ENCODE measurements at places on chromosomes 3 and 15. TPM values are rescaled to one million over a fixed set of nuclear protein-coding genes. Genes with fewer than 3 reads are reported as not detected.

The STX19 gene
- 0.31 TPM for total RNA-seq

The BDH1 gene
- total RNA-seq: 14.1 TPM

The TRH gene
- total RNA-seq: 0.19 TPM

The CEMIP gene
- total RNA-seq: not detected

The PPP2R3A gene
- 24.1 TPM for total RNA-seq

The ARPP21 gene
- not detected for total RNA-seq

The RPL22L1 gene
- total RNA-seq: 107 TPM

The ACOX2 gene
- 4.3 TPM for total RNA-seq

GRCh38 chr3:150302246-150302645 is 105.9 kb upstream of the TSC22D2 start:
- DNase-seq: no peak

GRCh38 chr15:88131937-88132336 is 124.6 kb downstream of the NTRK3 start:
- no peak for DNase-seq

GRCh38 chr15:51074926-51075325 is 19.8 kb downstream of the TNFAIP8L3 start:
- DNase-seq: no peak

DNA sequence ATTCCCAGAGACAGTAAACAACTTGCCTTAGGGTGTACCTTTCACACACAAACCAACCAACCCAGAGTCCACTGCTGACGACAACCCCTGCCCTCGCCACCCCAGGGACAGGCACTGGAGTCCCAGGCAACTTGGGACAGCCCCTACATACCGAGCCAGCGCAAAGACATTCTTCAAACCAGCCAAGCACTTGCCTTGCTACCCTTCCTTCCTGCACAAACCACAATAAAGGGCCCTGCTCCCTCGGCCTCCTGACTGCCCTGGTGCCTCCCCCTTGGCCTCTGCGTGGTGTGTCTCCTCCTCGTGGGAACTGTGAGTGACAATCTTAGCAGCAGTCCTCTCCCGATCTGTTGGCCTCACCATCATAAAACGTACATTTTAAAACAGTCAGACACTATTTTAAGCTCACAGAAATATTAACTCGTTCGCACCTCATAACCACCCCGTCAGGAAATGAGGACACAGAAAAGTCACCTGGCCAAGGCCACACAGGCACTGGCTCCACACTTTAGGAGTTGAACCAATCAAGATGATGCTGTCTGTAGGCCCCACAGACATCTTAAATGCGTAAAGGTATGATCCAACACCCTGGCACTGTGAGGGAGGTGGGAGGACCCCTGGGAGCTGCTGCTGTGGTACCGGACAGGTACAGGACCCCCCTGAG is 113.8 kb downstream of the ADCY5 start:
- DNase-seq: no peak

DNA sequence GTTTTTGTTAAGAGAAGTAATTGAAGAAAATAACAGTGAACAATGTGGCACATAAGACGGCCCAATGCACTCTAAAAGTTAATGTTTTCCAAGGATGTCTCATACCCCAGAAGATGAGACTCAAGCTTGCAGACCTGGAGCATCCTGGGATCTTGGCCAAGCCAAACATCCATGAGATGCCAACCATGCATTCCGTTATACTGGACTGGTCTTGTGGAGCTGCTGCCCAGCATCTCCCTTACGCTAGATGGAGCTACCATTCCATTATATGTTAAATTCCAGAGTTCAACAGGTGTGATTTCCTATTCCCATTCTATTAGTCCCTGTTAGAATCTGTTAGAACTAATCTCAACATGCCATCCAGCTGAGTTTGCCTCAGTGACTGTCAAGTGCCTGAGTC is 181.8 kb downstream of the PDCD6IP start:
- peak; percentile 51 for DNase-seq

- DNase-seq: no peak
These were observed 147.8 kb upstream of the MCTP2 start for GRCh38 chr15:94083467-94084052.

- no peak for DNase-seq
These were observed 582.0 kb upstream of the SEMA6D start for GRCh38 chr15:47135267-47135666.

DNA sequence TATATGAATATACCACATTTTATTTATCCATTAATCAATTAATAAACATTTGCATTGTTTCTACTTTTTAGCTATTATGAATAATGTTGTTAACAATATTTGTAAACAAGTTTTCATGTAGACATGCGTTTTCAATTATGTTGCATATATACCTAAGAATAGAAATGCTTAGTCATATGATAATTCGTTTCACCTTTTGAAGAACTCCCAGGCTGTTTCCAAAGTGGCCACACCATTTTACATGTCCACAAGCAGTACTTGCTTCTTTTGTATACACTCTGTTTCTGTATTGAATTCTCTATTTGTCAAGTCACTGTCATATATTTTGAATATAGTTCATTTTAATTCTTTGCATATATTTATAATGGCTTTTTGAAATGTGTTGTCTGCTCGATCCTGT is 206.9 kb upstream of the ZBTB20 start:
- no peak for DNase-seq

DNA sequence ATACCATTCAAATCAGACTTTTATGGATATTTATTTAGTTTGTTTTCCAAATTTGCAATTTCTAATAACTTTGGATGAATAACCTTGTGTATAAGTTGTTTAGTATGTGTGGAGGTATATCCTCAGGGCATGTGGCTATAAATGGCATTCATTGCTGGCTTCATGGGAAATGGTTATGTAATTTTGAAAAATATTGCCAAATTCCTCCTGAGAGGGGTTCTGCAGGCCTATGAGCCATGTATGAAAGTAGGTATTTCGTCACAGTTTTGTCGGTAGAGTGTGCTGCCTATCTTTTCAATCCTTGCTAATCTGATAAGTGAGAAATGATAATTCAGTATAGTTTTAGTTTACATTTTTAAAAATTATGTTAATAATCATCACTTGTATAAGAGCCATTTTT is 256.4 kb upstream of the ZNF385D start:
- DNase-seq: no peak

DNA sequence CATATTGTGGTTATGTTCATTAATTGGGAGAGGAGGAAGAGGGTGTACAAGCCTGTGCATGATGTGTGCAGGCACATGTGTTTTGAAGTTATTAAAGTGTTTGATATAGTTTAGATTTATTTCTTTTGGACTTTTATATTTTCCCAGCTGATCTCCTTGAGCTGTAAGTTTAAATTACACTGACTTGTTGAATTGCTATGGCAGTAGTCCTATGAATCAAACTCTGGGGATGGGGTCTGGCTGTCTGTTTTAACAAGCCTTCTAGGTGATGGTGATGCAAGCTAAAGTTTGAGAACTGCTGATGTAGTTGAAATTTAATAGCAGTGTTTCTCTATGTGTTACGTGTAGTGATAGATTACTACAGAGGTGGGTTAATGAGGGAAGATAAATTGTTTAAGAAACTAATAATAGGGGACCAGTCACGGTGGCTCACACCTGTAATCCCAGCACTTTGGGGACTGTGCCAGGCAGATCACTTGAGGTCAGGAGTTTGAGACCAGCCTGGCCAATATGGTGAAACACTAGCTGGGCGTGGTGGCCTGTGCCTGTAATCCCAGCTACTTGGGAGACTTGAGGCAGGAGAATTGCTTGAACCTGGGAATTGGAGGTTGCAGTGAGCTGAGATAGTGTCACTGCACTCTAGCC is 7.0 kb downstream of the ARIH1 start:
- no peak for DNase-seq

- DNase-seq: peak; percentile 78
These were observed 26.8 kb upstream of the OCA2 start for GRCh38 chr15:28125673-28126651.

DNA sequence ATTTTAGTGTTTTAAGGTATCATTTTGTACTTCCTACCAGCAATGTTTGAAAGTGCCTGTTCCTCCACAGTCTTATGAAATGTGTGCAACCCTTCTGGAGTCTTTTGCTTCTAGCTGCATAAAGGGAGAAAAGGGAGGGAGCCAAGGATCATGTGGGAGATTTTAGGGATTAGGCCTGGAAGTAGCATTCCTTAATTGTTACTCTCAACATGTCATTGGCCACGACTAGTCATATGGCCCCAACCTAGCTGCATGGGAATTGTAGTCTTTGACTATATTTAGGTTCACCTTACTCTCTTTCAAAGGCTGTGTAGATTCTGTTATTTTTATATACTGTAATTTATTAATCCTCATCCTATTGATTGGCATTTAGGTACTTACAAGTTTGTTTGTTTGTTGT is 14.9 kb downstream of the CRTAP start:
- peak; percentile 70 for DNase-seq

- DNase-seq: no peak
These were observed 8.2 kb downstream of the HYAL2 start for GRCh38 chr3:50314342-50314741.

DNA sequence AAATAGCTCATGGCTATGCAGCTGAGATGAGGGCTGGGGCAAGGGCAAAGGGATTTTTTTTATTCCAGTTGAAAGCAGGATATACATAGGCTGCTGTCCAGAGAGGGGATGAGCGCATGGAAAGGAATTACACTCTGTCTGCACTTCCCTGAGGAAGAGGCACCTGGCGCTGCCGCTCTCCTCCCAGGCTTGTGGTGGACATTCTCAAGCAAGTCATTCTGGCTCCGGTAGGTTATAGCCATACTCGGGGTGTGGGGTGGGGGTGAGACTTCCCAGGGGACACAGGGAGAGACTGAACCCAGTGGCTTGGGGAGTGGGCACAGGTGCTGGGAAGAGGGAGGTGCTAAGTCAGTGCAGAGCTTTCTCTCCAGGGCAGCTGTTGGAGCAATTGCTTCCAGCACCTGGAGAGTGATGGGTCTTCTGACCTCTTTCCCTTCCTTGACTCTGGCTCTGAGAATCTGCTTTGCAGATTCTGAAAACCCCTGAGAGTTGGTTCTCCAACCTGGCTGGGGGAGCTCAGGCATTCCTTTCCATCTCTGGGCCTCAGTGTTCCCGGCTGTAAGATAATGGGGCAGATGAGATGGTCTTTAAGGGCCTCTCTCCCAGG is 24.3 kb downstream of the CYP8B1 start:
- DNase-seq: no peak

- no peak for DNase-seq
These were observed 222.3 kb upstream of the THBS1 start for GRCh38 chr15:39358441-39359041.

DNA sequence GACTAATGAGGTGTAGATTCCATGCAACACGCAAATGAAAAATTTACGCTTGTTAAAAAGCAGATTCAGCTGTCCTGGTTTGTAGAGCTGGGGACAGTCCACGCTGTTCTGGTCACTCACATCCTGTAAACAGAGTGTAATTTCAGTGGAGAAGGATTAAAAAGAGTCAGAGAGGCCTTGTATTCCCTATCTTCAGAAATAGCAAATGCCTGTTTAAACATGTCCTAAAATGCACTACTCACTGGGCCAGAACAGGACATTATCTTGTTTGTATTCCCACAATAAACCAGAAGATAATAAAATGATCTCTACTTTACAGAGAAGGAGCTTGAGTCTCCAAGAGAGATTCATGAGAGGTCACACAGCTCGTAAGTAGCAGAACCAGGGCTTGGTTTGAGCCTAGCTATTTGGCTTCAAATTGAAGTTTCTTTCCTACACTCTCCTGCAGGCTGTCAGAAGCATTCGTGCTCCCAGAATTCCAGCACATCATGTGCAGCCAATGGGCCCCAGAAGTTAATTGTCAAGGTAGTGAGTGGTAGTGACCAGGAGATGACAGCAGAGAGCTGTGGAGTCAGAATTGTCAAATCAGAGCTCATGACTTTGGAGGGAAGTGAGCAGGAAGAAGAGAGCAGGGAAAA is 242.5 kb downstream of the ATP8B4 start:
- DNase-seq: peak; percentile 45

DNA sequence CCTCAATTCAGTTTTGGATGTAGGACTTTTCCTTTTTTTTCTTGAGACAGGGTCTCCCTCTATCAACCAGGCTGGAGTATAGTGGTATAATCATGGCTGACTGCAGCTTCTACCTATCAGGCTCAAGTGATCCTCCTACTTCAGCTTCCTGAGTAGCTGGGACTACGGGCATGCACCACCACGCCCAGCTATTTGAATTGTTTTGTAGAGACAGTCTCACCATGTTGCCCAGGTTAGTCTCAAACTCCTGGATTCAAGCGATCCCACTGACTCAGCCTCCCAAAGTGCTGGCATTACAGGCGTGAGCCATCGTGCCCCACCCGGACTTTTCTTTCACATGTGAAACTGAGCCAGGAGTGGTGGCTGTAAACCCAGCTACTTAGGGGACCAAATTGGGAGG is 3.5 kb downstream of the RNU5B-1 start:
- no peak for DNase-seq

DNA sequence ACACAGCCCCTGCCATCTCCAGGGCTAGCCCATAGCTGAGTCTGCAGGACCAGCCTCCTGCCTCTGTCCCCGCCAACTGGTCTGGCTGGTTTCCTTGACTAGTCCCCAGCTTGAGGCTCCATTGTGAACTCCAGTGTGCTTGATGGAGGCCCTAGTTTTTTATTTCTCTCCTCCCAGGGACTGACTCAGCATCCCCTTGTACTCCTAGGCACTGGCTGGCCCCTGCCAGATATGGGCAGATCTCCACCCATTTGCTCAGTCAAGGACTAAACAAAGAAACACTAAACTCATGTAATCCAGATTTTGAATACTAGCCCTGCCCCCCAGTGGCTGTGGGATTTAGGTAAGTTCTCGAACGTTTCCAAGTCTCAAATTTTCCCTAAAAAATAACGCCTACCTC is 415.4 kb upstream of the RORA start:
- no peak for DNase-seq

DNA sequence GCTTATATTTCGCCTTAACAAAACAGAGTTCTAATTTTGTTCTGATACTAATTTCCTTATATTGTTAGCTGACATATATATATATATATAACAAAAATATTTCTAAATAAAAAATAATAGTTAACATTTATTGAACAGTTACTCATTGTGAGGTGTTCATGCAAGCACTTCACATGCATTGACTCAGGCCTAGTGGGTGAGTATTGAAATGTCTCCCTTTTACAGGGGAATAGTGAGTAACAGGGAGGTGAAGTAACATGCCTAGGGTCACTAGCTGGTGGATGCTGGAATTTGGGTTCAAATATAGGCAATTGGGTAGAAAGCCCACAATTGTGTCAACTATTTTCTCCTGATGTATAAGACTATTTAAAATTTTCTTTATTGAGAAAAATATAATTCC is 102.6 kb upstream of the ZPLD1 start:
- DNase-seq: no peak

- DNase-seq: no peak
These were observed 11.2 kb upstream of the FAM174B start for GRCh38 chr15:92666780-92667179.

GRCh38 chr15:74906067-74906449 is 593 bp downstream of the FAM219B start:
- peak; percentile 70 for DNase-seq

Data from neural progenitor cell (in vitro differentiated cells).